ENCODE measurements at places on chromosomes 2 and 18.

DNA sequence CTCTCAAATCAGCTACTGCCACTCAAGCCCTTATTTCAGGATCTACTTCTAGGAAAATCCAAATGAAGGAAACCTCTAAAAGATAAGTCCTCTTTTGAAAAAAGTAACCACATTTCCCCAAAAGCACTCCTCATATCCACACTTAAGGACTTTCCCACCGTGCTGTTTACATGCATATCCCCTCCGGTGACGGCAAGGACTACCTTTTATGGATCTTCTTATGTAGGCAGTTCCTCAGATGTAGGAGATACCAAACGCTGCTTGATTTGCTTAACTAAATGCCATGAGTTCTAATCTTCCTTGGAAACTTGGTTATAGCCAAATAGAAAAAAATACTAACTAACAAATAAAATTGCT is 6.9 kb upstream of the TMEM87B start:
- no peak for DNase-seq

- DNase-seq: no peak
Measured at GRCh38 chr2:165791421-165792103, 2.5 kb downstream of the GALNT3 start.

GRCh38 chr2:100427627-100428258 is 10.3 kb upstream of the CHST10 start:
- no peak for DNase-seq

GRCh38 chr2:158212301-158212700 is 110.6 kb downstream of the UPP2 start:
- DNase-seq: no peak

- no peak for DNase-seq
Measured at GRCh38 chr2:175877845-175878544, 124.1 kb downstream of the LNPK start.

- DNase-seq: peak; percentile 25
Measured at GRCh38 chr18:32158108-32158624, 31.7 kb upstream of the MEP1B start.
